ENCODE measurements at places on chromosomes 3 and 15.

- no peak for DNase-seq
Observed at GRCh38 chr15:76553102-76553501, 216.5 kb downstream of the ISL2 start.

DNA sequence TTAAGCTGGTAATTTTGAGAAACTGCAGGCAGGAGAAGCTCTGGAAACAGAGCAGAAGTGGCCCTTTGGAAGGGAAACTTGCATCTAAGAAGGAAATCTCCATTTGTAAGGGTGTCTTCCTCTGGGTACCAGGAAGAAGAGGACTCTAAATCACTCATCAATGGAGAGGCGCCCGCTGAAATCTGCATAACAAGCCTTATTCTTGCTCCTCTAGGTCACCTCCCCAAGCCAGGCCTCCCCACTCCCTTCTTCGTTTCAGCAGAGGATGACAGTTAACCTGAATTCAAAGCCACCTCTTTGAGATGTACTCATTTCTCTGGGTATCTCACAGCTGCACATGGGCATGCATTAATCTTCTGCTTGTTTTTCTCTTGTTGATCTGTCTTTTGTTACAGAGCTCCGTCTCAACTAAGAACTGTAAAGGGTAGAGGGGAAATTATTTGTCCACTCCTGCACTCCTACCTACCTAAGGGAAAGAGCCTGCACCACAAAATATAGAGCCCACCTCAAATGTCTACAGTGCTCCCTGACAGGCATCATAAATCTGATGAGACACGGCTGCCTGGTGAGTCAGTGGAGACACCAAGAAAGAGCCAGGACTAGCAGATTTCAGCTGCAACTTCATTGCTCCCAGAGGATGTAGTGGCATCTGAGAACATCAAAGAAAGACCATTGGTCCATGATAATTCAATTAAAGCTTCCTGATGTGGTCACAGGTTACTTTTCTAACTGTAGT lies 51.5 kb downstream of the GABRB3 start:
- no peak for DNase-seq

DNA sequence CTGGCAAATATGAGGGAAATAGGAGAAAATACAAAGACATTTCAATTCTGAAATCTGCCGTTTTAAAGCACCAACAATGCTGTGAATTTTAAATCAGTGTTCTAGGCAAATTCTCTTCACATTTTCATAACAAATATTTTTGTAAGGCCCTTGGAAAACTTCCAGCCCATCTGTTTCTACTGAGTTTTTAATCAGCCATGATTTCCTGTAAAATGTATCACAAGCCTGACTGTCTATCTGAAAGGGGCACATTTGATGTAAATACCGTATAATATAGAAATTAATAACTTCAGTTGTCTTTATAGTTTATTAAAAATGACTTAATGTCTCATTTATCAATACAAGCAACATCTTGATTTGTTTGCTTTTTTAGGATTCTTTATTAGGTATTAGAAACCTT lies 454.7 kb downstream of the PYDC2 start:
- no peak for DNase-seq

- DNase-seq, result no peak
Observed at GRCh38 chr3:48945891-48946549, 27.4 kb downstream of the ARIH2 start.

- no peak for DNase-seq
Observed at GRCh38 chr15:28133281-28133680, 34.2 kb upstream of the OCA2 start.

GRCh38 chr3:109109574-109109973 lies 8.4 kb downstream of the MORC1 start:
- no peak for DNase-seq

GRCh38 chr3:39106851-39107387 lies 508 bp downstream of the GORASP1 start:
- peak; percentile 26 for DNase-seq

DNA sequence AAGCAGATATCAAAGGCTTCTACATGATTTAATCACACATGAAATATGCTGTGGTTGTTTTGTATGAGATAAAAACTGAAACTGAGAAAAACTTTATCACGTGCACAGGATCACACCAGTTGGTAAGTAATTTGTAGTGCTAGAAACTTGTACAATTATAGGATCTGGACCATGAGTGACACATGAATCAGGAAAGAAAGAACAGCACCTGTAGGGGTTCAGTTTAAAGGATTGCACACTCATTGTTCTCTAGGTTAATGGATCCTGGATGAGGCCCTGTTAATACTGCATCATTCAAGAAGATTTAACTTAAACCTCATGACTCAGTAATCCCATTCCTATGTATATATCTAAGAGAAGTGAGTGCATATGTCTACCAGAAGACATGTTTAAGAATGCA lies 87.9 kb downstream of the STT3B start:
- DNase-seq, result no peak

GRCh38 chr15:79539401-79539800 lies 107.3 kb downstream of the MINAR1 start:
- no peak for DNase-seq

- no peak for DNase-seq
Observed at GRCh38 chr3:72663429-72663828, 184.8 kb downstream of the SHQ1 start.

DNA sequence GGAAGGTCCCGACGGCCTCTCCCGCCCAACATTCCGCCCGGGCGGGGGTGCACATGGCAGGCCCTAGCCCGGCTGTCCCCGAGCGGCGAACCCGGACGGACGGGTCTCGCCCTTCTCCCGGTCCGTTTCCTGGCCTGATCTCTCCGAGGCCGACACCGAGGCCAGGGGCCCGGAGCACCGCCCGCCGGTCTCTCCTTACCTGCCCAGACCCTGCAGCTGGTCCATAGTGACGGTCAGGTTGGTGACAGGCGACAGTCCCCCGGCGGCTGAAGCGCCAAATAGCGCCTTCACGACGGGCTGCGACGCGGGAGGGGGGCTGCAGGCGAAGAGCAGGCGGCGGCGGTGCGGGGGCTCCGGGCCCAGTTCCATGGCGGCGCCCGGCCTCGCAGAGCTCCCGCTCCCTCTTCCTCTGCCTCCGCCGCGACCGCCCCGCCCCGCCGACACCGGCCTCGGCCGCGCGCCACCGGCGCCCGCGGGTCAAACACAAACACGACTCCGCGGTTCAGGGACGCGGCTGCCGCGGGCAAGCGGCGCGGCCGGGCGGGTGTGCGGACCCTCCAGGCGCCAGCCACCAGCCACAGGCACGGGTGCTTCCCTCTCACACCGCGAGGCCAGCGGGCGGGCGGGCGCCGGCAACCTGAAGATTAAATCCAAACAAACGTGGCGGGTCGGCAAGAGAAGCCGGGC lies 495 bp downstream of the CDC25A start:
- peak; percentile 63 for DNase-seq

- no peak for DNase-seq
Observed at GRCh38 chr3:8154617-8155016, 347.0 kb upstream of the LMCD1 start.

All from activated naive CD8-positive, alpha-beta T cell treated with anti-CD3 and anti-CD28 coated beads for 36 hours (primary cell).